ENCODE measurements at places on chromosomes 13 and 19.

DNA sequence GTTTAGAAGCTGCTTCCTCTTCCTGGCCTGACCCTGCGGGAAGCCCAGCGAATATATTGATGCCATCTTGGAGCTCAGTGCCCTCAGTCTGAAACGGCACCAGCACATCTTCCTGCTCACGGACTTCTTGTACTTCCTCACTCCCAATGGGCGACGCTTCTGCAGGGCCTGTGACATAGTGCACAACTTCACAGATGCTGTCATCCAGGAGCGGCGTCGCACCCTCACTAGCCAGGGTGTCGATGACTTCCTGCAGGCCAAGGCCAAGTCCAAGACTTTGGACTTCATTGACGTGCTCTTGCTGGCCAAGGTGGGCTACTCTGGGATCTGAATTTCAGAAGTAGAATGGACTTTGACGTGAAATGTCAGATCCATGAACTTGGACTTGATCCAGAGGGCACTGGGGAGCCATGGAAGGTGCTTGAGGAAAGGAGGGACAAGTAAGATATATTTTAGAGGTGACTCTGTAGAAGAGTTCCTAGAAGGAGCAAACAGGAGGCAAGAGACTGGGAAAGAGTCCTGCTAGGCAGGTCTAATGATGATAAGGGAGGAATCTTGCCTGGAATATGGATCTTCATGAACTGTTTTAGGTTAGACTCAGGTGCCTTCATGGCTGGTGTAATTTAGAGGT lies 38.4 kb upstream of the CYP4F8 start:
- no peak for DNase-seq

DNA sequence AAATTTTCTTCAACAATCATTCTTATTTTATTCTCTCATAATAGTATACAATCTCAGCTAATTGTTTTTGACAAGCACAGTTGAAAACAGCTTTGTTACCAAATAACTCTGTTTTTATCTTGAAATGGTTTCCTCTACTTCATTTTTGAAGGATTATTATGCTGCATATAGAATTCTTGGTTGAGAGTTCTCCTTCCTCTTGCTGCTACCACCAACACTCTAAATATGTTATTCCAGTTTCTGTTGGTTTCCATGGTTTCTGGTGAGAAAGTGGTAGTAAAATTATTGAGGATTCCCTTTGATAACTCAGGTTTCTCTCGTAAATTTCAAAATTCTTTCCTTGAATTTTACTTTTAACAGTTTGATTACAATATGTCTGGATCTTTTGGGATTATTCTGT lies 1725.9 kb downstream of the PCDH9 start:
- no peak for DNase-seq

GRCh38 chr19:28289295-28290063 lies 923.5 kb downstream of the UQCRFS1 start:
- DNase-seq: peak; percentile 39

DNA sequence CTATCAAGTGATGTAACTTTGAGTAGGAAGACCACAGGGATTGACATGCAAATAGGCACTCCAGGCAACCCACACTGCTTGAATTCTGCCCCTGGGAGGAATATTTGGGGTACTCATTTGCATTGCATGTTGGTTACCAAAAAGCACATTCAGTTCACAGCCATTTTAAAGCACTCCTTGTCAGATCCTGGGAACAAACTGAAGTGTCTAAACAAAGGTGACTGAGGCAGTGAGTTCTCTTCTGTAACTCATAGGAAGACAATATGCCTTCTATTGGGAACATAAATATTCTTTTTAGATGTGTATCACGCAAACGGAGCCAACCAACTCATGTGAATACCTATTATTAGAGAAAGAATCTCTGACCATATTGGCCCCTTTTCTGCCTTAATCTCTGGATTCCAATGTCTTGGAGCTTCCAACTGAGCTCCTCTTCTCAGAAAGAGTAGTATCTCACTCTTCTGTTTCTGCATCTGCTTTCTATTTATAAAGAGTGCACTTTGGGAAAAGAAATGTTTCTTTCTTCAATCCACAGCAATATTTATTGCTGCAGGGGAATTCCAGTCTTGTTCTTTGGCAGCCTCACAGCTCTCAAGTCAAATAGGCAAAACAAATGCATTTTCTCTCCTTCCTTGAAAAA lies 125.7 kb upstream of the NBEA start:
- DNase-seq: no peak

- no peak for DNase-seq
Observed at GRCh38 chr19:2811735-2812413, 7.8 kb upstream of the ZNF554 start.

- peak; percentile 65 for DNase-seq
Observed at GRCh38 chr19:18589380-18590272, 1.0 kb downstream of the REX1BD start.

DNA sequence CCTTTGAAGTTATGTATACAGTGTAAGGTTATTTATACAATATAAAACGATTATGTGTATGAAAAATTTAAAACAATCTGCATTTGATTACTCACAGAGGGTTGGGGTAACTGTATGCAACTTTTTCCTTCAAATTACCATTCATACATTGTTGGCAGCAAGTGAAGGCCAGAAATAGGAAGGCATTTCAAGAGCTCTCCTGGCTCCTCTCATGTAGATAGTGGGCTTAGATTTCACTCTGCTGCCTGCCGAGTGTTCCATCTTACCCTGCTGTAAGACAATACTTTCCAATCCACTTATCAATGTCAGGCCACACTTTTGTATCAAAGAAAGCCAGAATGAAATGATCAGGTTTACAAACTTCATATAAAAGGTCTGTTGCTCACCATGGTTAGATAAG lies 245.2 kb downstream of the DNAJC15 start:
- DNase-seq: no peak

- DNase-seq: no peak
Observed at GRCh38 chr13:67372868-67373464, 142.8 kb upstream of the PCDH9 start.

- DNase-seq: no peak
Observed at GRCh38 chr13:37068962-37069361, 9.5 kb upstream of the SUPT20H start.

DNA sequence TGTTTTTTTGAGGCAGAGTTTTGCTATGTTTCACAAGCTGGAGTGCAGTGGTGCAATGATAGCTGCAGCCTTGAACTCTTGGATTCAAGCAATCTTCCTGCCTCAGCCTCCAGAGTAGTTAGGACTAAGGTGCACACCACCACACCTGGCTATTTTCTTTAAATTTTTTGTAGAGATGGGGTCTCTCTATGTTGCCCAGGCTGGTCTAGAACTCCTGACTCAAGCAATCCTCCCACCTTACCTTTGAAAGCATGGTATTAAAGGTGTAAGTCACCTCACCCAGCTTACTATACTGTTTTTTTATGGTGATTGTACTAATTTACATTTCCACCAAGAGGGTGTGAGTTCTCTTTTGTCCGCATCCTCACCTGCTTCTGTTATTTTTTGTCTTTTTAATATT lies 110.0 kb downstream of the FREM2 start:
- DNase-seq: no peak

- peak; percentile 85 for DNase-seq
Observed at GRCh38 chr13:98445340-98446233, 131.3 kb downstream of the STK24 start.

- no peak for DNase-seq
Observed at GRCh38 chr13:90413548-90413947, 933.9 kb upstream of the MIR17HG start.

DNA sequence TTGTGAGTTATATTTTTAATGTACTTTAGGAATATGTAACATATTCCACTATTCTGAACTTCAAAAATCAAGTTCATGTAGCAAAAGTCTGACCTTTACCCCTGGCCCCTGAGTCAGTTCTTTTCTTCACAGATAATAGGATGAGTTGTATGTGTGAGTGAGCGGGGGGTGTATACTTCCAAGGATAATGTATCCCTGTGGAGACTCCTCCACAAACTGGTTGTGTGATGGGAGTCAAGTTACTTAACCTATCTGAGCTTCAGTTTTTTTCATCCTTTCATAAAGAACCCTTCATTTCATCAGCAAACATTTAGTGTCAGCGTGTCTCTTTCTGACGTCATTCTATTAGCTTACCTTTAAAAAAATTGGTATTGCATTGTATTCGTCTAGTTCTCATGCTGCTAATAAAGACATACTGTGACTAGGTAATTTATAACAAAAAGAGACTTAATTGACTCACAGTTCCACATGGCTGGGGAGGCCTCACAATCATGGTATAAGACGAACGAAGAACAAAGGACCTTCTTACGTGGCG lies 288.1 kb upstream of the GPC6 start:
- no peak for DNase-seq

- no peak for DNase-seq
Observed at GRCh38 chr13:90395846-90396245, 951.6 kb upstream of the MIR17HG start.

DNA sequence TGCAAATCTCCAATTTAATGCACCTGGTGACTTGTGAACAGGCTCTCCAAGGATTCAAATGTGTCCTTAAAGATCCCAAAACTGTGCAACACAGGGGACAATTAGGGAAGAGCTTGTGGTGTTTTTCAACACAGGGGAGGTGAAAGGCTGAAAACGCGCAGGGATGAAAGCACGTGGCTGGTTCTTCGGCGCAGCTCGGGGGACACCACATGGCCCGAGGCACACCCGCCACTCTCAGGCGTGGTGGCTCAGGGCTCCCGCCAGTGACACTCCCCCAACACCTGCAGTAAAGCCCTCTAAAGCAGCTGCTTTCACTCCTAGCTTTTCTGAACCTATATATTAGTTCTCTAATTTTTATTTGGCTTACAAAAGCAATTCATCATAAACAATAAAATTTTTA lies 91.9 kb downstream of the SPACA7 start:
- DNase-seq: no peak

DNA sequence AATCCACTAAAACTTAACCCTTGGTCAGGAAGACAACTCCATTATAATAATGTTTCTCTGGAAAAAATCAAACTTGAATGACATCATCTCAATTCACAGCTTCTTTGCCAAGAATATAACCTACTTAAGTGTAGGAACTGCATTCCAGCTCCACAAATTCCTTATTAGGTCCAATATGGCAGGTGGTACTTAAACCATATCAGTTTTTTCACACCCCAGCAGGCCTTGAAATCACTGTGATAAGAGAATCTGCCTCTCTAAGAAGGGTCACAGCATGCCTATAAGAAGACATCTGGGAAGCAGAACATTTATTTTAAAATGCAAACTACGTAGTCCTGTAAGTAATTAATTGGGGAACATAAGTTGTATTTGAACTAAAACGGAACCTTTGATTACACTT lies 687.8 kb downstream of the DIAPH3 start:
- no peak for DNase-seq

- peak; percentile 90 for DNase-seq
Observed at GRCh38 chr19:17266975-17267788, at the start of gene BABAM1. TSS of gene BABAM1 (plus strand) at chr19:17267443. CDS start at chr19:17268807, 1,364 bp downstream.

DNA sequence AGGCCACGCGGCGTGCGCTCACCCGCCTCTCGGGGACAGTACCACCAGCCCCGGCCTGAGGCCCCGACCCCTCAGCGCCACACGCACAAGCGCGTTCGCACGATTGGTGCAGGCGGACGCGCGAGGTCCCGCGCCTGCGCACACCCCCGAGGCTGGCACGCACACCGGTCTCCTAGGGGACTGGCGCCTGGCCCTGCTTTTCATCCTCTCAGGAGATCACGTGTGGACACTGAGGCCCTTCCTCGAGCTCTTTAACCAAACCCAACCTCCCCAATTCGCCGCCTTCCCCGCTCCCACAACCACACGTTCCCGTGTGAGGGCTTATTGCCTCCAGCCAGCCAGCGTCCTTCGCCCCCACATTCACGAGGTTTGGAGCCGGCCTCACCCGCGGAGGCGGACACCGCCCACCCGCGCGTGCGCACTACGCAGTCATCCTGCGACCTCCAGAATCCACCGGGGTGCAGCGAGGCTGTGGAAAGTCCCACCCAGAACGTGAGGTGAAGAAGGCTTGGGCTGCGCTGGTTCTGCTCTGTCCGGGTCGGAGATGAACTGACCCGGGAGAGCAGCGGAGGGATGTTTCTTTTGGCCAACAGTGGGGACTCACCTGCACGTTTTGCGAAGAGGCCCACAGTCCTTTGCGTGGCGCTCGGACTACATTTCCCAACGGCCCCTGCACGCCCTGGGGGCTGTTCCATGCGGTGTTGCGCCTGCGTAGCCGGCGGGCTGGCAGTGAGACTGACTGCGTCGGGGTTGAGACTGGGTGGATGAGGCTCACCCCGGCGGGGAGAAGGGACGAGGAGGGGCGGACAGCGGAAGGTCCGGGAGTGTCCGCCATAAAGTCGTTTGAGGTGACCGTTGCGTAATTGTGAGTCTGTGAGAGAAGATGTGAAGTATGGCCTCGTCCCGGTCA lies 539 bp upstream of the ZNF667 start:
- DNase-seq: peak; percentile 63

GRCh38 chr13:99432609-99433542 lies 68.4 kb upstream of the TM9SF2 start:
- DNase-seq: no peak

DNA sequence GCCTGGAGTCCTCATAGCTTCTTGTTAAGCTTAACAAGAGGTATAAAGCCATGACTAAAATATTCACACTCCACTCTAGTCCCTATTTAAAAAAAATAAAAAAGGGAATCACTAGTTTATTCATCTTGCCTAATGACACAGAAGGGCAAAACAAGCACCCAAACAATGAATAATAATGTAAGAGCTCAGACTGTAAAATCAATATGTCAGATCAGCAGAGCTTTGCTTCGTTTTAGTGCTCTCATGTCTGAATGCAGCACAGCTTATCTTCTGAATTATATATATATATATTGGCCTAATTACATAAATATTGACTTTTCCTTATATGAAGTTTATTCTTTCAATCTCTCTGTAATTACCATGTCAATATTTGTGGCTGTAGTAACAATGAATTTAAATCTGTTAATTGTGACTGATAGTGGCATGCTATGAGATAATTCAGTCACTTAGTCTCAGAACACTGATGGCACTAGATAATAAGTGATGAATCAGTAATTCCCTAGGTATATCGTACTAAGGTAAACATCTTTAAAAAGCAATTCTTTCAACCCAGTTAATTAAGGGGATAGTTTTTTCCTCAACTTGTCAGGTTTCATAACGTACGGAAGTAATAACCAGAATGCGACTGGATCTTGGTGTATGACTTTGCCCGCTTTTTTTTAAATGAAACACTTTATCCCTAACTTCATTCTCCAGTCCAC lies 361.9 kb upstream of the GPC6 start:
- DNase-seq: no peak

GRCh38 chr19:53982001-53982451 lies 9.4 kb upstream of the CACNG6 start:
- peak; percentile 85 for DNase-seq

GRCh38 chr13:110018009-110018408 lies 231.6 kb upstream of the IRS2 start:
- DNase-seq: no peak

- DNase-seq: no peak
Observed at GRCh38 chr19:33888665-33889064, 92.0 kb downstream of the KCTD15 start.

DNA sequence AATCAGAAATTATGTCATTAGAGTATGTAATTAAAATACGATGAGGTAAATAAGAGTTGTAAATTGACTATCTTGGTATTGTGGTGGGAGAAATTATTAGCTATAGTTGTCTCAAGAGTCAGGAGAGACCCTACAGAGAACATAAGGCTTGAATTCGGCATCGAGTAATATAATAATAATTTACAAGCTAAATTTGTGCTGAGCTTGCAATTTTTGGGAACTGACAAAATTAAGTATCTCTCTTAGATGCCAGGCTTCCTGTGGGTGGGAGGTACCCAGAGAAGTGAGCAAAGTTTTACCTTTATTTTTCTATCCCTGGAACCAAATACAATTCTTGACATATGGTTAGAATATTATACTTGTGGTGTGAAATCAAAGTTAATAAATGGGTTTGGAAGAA lies 1637.0 kb downstream of the EFNB2 start:
- no peak for DNase-seq

GRCh38 chr13:73622381-73622780 lies 511.8 kb downstream of the KLF12 start:
- no peak for DNase-seq
